Endodermal cell (in vitro differentiated cells): ENCODE measurements at places on chromosomes 3 and 15. TPM values are rescaled to one million over a fixed set of nuclear protein-coding genes. Genes with fewer than 3 reads are reported as not detected.

- no peak for DNase-seq
- no peaks in the 10 kb centered on the region for H3K27me3 ChIP-seq
- H3K4me3 ChIP-seq, result no peak overlapping the region
- H3K36me3 ChIP-seq, result no peaks in the 10 kb centered on the region
- H3K4me1 ChIP-seq, result no peaks in the 10 kb centered on the region
Measured at GRCh38 chr3:81216192-81216591, 545.3 kb downstream of the GBE1 start.

- peaks cover 18% of the 10 kb centered on the region for H3K4me1 ChIP-seq
- no peak overlapping the region for H3K27ac ChIP-seq
- no peak overlapping the region for H3K4me3 ChIP-seq
- DNase-seq, result no peak
- H3K27me3 ChIP-seq, result no peaks in the 10 kb centered on the region
- no peaks in the 10 kb centered on the region for H3K36me3 ChIP-seq
Measured at GRCh38 chr3:134339913-134340312, 34.3 kb downstream of the AMOTL2 start.

- H3K4me3 ChIP-seq, result no peak overlapping the region
- no peaks in the 10 kb centered on the region for H3K27me3 ChIP-seq
- H3K27ac ChIP-seq, result no peak overlapping the region
- no peak for DNase-seq
- no peaks in the 10 kb centered on the region for H3K4me1 ChIP-seq
- peaks cover 56% of the 10 kb centered on the region for H3K36me3 ChIP-seq
Measured at GRCh38 chr3:193693774-193694173, 100.8 kb downstream of the OPA1 start.

DNA sequence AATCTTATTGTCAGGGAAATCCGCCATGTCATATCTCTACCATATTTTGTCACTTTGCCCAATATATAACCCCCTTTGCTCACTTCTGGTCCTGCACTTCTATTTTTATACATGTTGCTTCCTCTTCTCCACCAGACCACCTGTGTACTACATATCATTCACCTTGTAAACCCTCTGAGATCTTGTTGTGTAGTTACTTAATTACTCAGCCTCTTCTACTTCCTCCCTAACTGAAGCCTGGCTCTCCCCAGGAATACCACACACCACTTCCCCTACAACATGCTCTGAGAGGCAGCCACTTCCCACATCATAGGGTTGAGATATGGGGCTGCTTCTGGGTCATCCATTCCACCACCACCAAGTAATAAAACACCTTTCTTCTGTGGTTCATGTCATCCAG, 10.0 kb downstream of the HEXA start:
- H3K36me3 ChIP-seq, result peaks cover 23% of the 10 kb centered on the region
- H3K4me3 ChIP-seq, result no peak overlapping the region
- H3K27ac ChIP-seq, result no peak overlapping the region
- no peak for DNase-seq

- peaks cover 30% of the 10 kb centered on the region for H3K27me3 ChIP-seq
- peak overlapping the region; percentile 94 for H3K27ac ChIP-seq
- H3K4me1 ChIP-seq, result peaks cover 5% of the 10 kb centered on the region
- peak; percentile 61 for DNase-seq
- no peak overlapping the region for H3K4me3 ChIP-seq
Measured at GRCh38 chr3:113105093-113105449, 106.3 kb upstream of the BOC start.

The GOLGA8S gene
- 0.07 TPM in 1 of 2 replicates, not detected in the other for total RNA-seq

The ADAMTS17 gene
- 2.3 and 2.7 TPM in 2 replicates for total RNA-seq
